Ovary (tissue), 10 donors: ENCODE measurements at places on chromosomes 16 and 17.

GRCh38 chr16:87995644-87996043, 44.4 kb downstream of the BANP start:
- DNase-seq = no peak
- H3K4me3 ChIP-seq = no peak overlapping the region
- H3K27me3 ChIP-seq = no peaks in the 10 kb centered on the region
- H3K36me3 ChIP-seq = no peaks in the 10 kb centered on the region
- no peak overlapping the region for H3K27ac ChIP-seq

GRCh38 chr16:9964426-9964825, 217.8 kb downstream of the GRIN2A start:
- H3K27ac ChIP-seq = no peak overlapping the region
- H3K4me3 ChIP-seq = no peak overlapping the region
- no peak for DNase-seq
- H3K27me3 ChIP-seq = no peaks in the 10 kb centered on the region
- H3K36me3 ChIP-seq = no peaks in the 10 kb centered on the region

GRCh38 chr16:20865420-20866131, 34.6 kb downstream of the DCUN1D3 start:
- peaks cover 18% of the 10 kb centered on the region for H3K4me1 ChIP-seq
- no peak overlapping the region for H3K27ac ChIP-seq
- H3K36me3 ChIP-seq = no peaks in the 10 kb centered on the region
- no peaks in the 10 kb centered on the region for H3K27me3 ChIP-seq
- no peak for DNase-seq

GRCh38 chr17:78645421-78646295, 68.5 kb upstream of the DNAH17 start:
- no peak overlapping the region for H3K27ac ChIP-seq
- DNase-seq = no peak
- H3K4me1 ChIP-seq = no peaks in the 10 kb centered on the region

- H3K4me3 ChIP-seq = no peak overlapping the region
- H3K27ac ChIP-seq = no peak overlapping the region
- H3K36me3 ChIP-seq = no peaks in the 10 kb centered on the region
- no peak for DNase-seq
- H3K4me1 ChIP-seq = peaks cover 11% of the 10 kb centered on the region
Measured at GRCh38 chr16:81601008-81601428, 156.4 kb downstream of the CMIP start.

GRCh38 chr17:40352237-40352778, 12.2 kb downstream of the GJD3 start:
- H3K27ac ChIP-seq = no peak overlapping the region
- peaks cover 28% of the 10 kb centered on the region for H3K4me1 ChIP-seq
- H3K4me3 ChIP-seq = no peak overlapping the region
- no peaks in the 10 kb centered on the region for H3K36me3 ChIP-seq

DNA sequence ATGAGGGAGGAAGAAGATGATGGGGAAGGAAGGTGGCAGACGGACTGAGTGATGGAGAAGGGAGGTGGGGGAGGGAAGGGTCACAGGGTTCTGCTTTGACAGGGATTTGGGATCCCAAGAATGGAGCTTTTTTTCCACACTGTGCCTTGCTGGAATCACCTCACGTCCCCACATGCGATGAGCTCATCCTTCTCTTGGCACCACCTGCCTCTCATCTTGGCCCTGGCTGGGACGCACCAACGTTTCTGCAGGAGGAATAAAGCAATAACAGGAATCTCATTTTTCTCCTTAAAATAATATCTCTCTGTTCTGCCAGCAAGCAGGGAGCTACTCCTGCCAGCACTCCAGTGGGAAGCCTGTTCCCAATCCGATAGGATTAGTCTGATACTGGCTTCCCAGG, 47.8 kb downstream of the MEOX1 start:
- no peak overlapping the region for H3K27ac ChIP-seq
- H3K4me1 ChIP-seq = no peaks in the 10 kb centered on the region
- H3K4me3 ChIP-seq = no peak overlapping the region
- H3K36me3 ChIP-seq = no peaks in the 10 kb centered on the region

DNA sequence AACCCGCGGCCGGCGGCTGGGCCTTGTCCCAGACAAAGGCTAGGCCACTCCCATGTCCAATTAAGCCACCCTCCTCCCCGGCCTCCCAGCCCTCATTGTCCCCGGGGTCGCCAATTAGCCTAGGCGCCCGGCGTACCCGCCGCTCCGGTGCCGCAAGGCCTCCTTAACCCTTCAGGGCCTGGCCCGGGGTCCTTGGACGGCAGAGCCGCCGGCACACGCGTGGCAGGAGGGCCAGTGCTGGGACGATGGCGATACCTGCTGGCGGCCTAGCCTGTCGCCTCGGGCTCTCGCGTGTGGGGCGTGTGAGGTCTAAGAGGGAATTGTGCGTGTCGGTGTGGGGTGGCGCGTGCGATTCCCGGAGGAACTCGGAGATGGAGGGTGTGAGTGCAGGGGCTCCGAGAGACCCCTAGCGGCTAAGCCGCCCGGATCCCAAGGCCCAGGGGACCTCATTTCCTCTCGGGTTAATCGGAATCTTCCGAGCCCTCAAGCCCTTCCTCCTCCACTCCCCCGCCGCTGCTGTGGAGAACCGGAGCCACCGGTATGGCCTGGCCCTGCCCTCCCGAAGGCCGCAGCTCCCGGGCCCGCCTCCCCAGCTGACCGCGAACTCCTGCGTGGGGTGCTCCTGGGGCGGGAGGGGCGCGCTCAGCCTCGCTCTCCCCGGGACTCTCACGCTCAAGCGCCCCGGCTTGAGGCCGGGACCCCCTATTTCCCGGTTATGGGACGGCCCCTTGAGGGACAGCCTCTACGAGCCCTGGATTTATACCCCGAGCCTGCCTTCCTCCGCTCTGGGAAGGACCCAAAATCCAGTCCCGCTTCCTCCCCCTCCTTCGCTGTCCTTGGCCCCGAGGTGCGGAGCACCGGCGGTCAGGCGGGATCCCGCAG, 11.9 kb downstream of the TBX2 start:
- peaks cover 7% of the 10 kb centered on the region for H3K4me1 ChIP-seq
- H3K27me3 ChIP-seq = no peaks in the 10 kb centered on the region
- peak; percentile 66 for DNase-seq
- no peaks in the 10 kb centered on the region for H3K36me3 ChIP-seq
- peak overlapping the region; percentile 80 for H3K27ac ChIP-seq

DNA sequence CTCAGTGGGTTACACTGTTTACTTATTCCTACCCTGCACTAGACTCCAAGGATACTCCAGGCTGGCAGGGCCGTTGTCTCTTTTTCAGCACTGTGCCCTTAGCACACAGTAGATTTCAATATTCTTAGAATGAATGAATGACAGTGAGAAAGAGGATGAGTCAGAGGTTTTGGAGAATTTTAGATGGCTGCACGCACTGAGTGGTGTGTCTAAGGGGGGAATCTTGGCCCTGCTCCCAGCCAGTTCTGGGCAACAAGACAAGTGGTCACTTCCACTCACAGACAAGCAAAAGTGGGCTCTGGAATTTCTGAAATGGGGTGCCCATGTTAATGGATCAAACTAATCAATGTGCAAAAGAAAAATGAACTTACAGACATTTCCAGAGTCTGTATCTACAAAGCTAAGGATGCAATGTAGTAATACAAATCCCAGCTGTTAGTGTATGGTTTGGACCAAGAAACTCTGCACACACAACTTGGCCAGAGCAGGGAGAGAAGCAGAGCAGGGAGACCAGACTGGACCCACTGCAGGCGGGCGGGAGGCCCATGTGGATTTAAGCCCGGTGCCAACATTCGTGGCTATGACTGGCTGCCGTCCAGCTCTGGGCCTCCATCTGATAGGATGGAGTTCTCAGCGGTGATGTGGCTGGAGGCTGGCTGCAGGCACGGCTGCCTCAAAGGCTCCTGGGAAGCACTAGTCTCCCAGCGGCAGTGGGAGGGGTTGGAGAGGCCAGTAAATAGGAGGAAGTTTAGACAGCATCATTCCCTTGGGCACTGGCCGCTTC, 95.6 kb upstream of the CDYL2 start:
- H3K27me3 ChIP-seq = no peaks in the 10 kb centered on the region
- H3K36me3 ChIP-seq = no peaks in the 10 kb centered on the region
- peaks cover 7% of the 10 kb centered on the region for H3K4me1 ChIP-seq
- DNase-seq = no peak
- no peak overlapping the region for H3K27ac ChIP-seq

GRCh38 chr16:19512297-19512696, 9.6 kb downstream of the GDE1 start:
- no peaks in the 10 kb centered on the region for H3K36me3 ChIP-seq
- H3K4me3 ChIP-seq = no peak overlapping the region
- no peaks in the 10 kb centered on the region for H3K4me1 ChIP-seq
- H3K27ac ChIP-seq = no peak overlapping the region

DNA sequence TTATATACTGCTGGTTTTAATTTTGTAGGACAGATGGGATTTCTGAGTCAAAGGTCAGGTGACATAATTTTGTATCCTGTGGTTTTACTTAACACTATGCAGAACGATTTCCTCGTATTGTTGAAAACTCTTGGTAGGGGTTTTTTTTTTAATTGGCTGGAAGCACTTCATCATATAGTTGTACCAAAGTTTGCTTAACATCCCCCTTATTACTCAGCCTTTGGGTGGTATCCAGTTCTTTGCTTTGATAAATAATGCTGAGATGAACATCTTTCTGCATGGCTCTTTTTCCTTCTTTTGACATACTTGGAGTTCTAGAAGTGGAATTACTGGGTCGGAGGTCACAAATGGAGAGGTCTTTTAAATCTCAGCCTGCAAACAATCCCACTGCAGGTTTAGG, 419.1 kb downstream of the MAF start:
- no peak overlapping the region for H3K4me3 ChIP-seq
- no peak overlapping the region for H3K27ac ChIP-seq
- peaks cover 9% of the 10 kb centered on the region for H3K4me1 ChIP-seq
- H3K27me3 ChIP-seq = no peaks in the 10 kb centered on the region

DNA sequence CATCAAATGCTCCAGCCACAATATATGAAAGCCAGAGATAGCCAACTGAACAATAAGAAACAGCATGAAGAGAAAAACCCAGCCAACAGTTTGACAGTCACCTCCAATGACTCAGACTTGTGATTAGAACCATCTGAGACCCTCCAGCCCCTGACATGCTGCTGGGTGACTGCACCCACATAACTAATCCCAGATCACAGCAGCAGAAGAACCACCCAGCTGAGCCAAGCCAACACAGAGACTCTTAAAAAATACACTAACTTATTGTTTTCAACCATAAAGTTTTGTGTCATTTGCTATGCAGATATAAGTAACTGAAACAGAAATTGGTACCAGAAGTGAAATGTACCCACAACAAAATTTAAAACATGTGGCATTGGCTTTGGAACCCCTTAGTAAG, 314.3 kb upstream of the DYNLRB2 start:
- H3K27me3 ChIP-seq = no peaks in the 10 kb centered on the region
- no peak overlapping the region for H3K27ac ChIP-seq
- no peak overlapping the region for H3K4me3 ChIP-seq
- no peaks in the 10 kb centered on the region for H3K36me3 ChIP-seq
- H3K4me1 ChIP-seq = peaks cover 5% of the 10 kb centered on the region
- DNase-seq = no peak

DNA sequence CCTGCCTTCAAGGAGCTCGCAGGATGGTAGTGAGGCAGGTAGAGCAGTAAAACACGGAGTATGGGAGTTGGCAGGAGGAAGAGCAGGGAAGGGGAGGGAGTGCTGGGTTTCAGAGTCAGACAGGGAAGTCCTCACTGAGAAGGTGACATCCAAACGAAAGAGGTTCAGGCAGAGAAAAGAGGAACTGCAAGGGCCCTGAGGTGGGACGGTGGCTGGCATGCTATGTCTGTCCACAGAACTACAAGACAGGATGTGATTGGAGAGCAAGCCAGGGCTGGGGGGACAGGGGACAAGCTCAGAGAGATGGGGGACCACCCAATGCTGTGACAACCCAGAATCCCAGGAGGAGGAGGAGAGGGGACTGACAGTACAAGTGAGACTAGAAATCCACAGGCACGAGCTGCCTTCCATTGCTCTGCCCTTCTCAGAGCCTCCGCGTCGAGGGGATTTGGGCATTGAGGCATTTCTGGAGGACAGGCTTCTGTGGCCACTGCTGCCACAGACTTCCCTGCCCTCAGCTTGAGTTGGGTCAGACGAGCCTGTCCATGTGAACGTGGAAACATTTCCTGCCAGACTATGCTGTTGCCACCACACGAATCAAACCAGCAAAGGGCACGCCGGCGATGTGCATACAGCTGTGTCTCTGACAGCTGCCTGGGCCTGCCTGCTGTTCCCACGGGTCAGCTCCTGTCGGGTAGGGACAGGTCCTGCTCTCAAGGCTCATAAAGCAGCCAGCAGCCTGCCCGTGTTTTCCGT, 100.1 kb downstream of the RAB11FIP4 start:
- H3K27ac ChIP-seq = no peak overlapping the region
- no peaks in the 10 kb centered on the region for H3K36me3 ChIP-seq
- DNase-seq = no peak
- no peaks in the 10 kb centered on the region for H3K27me3 ChIP-seq
- H3K4me3 ChIP-seq = no peak overlapping the region

- no peaks in the 10 kb centered on the region for H3K36me3 ChIP-seq
- no peaks in the 10 kb centered on the region for H3K27me3 ChIP-seq
- H3K4me1 ChIP-seq = no peaks in the 10 kb centered on the region
- H3K4me3 ChIP-seq = no peak overlapping the region
- no peak for DNase-seq
Measured at GRCh38 chr17:47800686-47801085, 20.9 kb downstream of the OSBPL7 start.

DNA sequence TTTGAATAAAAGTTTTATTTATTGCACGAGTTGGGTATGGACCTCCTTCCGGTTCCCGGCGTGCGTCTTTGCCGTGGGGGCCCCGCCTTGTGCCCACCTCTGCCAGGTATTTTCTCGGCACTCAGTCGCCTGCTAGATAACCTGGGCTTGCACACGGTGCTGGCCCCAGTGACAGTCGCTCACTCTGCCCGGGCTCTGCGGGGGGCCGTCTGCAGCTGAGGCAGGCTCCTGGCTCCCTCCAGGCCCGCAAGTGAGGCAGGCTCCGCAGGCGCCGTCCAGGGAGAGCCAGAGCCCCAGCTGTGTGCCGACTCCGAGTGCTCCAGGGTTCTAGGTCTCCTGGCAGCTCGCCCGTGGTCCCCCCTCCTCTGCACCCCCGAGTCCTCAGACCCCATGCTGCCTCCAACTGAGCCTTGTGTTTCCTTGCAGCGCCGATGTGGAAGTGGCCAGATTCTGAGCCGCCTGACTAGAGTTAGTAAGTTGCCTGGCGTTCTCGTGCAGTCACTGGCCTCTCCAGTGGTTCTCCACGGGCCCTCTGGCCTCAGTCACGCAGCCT, 54.7 kb upstream of the PVALEF start:
- DNase-seq = no peak
- no peaks in the 10 kb centered on the region for H3K27me3 ChIP-seq

- H3K4me3 ChIP-seq = no peak overlapping the region
- no peaks in the 10 kb centered on the region for H3K27me3 ChIP-seq
- peaks cover 5% of the 10 kb centered on the region for H3K4me1 ChIP-seq
- H3K36me3 ChIP-seq = no peaks in the 10 kb centered on the region
- no peak for DNase-seq
Measured at GRCh38 chr16:1093284-1094123, 2.5 kb downstream of the C1QTNF8 start.
